HFFc6 (cell line): ENCODE measurements at places on chromosomes 1 and 21. TPM values are rescaled to one million over a fixed set of nuclear protein-coding genes. Genes with fewer than 3 reads are reported as not detected.

Gene FOXO6
- total RNA-seq, result 0.13 TPM in 1 of 3 replicates, not detected in the others

DNA sequence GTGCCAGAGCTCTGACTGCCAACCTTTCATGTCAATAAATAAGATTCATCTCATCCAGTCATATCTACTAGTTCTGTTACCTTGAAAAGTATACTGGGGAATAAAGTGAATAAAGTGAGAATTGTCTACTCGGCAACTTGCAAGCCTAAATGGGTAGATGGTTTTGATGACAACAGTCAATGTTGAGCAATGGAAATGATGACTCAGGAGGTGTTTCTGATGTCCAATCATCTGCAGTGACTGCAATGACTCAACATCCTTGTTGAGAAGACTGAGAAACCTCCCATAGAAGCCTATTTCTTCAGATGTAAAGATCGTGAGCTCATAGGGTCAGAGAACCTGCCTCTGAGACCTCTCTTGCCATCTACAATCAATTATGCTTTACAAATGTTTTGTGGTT, 276.4 kb downstream of the SPATA17 start:
- peak; percentile 4 for DNase-seq

DNA sequence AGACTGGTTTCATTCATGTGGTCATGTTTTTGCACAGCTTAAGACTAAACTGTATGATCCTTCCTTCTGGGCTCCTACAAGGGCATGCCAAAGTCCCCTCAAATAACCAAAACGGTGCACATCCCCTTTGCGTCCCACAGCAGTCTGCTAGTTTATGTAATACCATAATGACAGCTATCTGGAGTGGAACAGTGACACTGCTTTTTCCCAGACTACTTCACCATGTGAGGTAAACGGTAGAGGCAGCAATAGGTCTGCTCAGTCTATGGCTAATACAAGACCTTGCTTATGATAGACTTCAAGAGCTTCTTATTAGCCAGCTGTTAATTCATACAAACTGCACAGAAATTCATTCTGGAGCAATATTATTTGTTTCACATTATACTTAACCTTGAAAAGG, 395.5 kb downstream of the SMYD3 start:
- no peak for DNase-seq

GRCh38 chr1:109757936-109758786, 5.6 kb downstream of the EPS8L3 start:
- DNase-seq, result no peak
